Hematopoietic multipotent progenitor cell treated with erythropoietin and hydrocortisone succinate and interleukin-3 and kit ligand, for 6 days (in vitro differentiated cells): ENCODE measurements at places on chromosomes 4 and X.

- DNase-seq = no peak
Measured at GRCh38 chrX:119971184-119971583, 27.6 kb upstream of the NKAP start.

DNA sequence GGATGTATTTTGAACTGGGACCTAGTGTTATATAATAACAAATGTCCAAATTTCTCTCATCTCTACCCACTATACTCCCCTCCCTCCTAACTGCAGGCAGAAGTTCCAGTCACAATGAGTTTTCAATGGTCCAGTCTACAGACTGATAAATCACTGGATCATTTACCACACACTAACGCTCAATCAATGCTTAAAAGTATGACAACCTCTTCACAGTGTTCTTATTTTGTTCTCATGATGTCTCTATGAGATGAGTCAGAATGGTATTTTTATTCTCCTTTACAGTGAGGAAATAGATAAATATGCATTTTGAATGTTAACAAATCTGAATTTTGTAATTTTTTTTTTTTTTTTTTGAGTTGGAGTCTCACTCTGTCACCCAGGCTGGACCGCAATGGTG, 83.7 kb upstream of the ETNPPL start:
- no peak for DNase-seq

GRCh38 chr4:86357608-86358007, 2.2 kb downstream of the MAPK10 start:
- DNase-seq = no peak

DNA sequence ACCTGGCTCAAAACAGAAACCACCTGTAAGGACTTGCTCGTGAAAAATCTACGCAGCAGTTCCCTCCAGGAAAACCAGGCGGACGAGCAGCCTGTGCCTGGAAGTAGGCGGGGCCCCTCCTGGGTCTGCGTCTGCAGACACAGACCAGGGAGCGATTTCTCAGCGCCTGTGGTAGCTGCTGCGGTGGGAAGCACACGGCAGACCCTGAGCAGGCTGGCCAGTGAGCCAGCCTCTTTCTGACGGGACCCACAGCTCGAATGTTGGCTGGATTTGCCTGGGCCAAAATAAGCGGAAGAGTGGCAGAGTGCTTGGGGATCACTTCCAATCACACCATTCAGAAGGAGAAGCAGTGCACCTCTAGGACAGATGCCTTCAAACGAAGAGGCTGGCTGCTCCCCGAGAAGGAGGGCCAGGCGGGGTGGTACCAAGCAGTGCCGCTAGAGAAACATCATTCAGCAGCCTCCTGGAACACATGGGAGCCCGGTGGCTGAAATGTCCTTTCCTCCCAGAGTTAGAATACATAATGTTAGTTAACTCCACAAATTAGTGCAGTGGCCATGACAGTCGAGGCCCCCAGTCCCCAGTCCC, 85.9 kb downstream of the GATB start:
- no peak for DNase-seq

DNA sequence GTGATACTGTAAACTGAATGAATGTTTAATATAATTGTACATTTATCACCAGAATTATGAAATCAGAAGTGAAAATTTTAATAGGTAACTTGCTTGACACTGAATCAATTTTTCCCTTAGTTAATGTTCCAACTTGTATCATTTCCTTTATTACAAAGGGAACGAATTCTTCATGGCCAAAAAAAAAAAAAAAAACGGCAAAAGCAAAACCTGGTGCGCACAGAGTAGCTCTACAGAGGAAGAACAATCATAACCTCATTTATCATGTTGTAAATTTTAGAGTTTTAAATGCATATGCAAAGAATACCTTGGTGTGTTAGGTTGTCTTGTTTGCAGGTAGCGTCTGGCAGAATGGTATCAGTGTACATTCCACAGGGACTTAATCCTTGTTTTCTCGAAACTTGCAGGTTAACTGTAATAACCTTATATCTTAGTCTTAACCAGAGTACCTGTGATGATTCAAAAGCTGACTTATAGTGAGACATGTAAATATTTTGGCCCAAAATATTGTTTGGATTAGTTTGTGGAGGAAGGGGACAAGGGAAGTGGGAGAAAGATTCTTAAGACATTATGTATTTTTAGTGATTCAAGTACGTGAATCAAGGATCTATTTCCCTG, 70.0 kb downstream of the NPNT start:
- no peak for DNase-seq

DNA sequence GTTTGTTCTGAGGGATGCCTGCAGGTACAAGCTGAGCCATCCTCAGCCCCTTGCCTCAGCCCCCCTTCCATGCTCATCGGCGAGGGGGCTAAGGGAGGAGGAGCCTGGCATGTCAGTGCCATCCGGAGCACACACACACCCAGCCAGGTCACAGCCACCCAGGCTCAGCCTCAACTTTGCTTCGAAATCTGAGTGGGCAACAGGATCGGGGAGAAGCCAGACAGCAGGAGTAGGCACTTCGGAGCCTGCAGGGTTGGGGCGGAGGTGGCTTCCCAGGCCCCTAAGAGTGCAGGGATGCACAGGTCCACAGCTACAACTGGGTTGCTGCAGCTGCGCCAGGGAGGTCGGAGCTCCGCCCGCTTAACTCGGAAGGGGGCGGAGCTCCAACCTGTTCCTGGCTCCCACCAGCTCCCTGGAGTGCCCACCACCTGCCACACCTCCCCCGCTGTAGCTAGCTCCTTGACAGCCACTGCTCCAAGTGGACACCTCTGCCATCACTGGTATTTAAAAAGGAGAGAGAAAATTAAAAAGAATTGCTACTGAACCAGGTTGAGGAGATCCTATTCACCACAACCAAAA, 192.9 kb upstream of the GALNT7 start:
- no peak for DNase-seq

- DNase-seq = no peak
Measured at GRCh38 chr4:81826335-81826734, 354.6 kb upstream of the RASGEF1B start.

DNA sequence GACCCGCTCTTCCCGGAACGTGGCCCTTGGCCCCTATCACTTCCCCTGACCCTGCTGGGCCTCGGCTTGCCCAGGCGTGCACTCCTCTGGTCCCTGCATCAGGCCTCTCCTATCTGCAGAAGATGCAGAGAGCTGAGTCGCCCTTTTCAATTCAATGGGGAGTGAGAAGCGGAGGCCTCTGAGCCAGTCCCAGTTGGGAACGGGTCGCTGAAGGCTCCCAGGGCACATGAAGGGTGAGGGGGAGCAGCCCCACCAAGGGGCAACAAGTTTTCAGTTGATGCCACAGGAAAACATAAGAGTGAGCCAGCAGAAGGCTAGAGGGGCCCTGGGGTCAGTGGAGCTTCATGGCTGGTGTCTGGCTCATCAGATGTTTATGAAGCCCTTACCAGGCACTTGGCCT, 17.1 kb downstream of the PSAPL1 start:
- DNase-seq = no peak

- no peak for DNase-seq
Measured at GRCh38 chr4:156193106-156193505, 239.4 kb upstream of the CTSO start.

- no peak for DNase-seq
Measured at GRCh38 chr4:182231496-182231895, 11.7 kb upstream of the TENM3 start.

- no peak for DNase-seq
Measured at GRCh38 chr4:158704274-158704673, 18.9 kb downstream of the PPID start.
